ENCODE measurements at places on chromosomes 5 and 9.

DNA sequence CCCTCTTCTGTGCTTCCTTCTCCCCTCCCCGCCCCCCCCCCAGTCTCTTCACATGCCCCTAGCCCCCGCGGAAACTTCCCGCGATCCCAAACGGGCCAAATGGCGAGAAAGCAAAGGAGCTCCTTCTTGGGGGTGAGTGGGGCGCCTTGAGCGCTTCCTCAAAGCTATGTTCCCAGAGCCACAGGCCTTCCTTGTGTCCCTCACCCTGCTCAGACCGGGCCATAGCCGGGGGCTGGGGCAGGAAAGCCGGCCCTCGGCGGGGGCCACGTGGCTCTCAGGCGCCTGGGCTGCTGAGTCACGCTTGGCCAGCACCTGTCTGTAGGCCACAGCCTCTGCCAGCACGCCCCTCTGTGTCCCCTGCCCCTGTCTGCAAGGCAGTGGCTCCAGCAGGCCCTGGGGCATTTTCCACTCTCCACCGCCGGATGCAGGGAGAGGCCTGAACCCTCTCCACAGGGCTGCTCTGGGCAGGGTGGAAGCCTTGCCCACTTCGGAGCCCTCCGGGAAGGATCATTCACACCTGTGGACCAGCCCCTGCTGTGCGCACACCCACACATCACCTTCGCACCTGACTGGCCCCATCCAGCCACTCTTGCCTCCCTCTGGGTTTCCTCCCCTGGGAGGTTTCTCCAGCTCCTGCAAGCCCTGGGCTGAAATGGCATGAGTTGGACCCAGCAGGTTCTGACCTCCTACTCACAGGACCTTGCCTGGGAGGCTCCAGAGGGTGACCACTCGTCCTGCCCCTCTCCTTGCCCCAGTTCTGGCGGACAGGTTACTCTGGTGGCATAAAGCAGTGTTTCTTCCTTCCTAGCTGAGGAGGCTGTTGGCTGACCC, 1.2 kb upstream of the SQSTM1 start:
- DNase-seq = peak; percentile 53

DNA sequence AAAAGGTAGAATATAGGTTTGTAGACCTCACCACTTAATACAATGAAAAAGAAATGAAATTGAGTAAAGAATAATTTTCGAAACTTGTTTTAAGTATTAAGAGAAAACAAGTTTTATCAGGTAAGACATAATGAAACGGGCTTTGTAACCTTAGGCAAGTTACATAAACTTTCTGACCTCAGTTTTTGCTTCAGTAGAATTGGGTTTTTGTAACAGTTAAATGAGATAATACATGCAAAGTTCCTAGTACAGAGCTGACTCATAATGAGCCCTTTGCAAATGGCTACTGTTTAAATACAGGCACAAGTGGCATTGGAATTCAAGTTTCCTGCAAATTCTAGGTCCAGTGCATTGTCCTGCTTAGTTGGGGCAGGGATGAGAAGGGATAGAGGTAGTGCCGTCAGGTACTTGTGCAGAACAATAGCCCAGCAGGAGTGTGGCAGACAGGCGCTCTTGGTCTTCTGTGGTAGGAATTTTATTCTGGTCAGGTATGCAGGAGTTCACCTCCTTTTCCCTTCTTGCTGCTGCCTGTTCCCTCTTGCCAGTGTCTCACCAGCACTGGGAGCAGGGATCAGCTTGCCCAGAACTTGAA, 203.8 kb downstream of the PBX3 start:
- no peak for DNase-seq

DNA sequence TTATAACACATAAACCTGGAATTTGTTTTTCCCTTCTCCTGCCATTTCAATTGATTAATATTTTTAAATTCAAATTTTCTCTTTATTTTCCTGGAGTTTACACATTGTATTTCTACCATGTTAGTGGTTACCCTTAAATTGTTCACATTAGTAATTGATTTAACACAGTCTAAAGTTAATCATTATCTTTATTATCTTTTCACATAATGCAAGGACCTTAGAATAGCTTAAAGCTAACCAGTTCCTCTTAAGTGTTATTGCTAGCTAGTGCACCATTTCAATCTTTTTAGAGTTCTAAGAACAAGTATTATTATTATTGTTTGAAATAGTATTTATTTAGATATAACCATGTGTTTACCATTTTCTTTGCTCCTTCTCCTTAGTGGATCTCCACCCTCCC, 251.2 kb upstream of the FBXL7 start:
- DNase-seq = no peak

DNA sequence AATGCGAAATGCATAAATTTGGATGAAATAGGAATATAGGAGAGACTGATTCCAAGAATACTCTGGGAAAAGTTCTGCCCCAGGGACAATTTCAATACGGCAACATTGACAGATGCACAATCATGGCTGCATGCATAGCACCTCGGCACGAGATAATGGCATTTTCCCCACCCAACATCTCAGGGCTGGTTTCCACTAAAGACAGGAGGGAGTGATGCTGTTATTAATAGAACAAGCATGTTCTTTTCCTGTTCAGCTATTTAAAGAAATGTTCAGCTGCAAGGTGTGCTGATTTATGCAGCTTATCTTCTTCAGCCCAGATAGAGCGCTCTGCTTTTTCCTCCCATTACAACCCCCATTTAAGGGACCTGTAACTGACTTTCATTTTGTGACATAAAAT, 740.2 kb downstream of the TLR4 start:
- no peak for DNase-seq

DNA sequence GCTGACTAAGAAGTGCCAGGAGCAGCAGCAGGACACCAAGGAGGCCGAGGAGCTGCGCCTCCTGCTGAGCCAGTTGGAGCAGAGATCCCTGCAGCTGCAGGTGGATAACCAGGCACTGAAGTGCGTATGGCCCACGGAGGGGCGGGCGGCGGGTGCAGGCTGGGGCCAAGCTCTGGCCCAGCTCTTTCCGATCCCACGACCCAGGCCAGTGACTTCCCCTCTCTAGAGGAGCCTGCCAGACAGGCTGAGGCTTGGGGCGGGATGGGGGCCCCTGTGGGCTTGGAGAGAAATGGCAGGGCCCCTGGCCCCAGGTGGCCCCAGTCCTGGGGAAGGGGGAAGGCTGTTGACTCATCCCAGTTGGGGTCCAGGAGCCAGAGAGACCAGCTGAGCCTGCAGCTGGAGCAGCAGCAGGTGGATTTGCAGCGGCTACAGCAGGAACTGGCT, 3.6 kb downstream of the PTRH1 start:
- DNase-seq = no peak

DNA sequence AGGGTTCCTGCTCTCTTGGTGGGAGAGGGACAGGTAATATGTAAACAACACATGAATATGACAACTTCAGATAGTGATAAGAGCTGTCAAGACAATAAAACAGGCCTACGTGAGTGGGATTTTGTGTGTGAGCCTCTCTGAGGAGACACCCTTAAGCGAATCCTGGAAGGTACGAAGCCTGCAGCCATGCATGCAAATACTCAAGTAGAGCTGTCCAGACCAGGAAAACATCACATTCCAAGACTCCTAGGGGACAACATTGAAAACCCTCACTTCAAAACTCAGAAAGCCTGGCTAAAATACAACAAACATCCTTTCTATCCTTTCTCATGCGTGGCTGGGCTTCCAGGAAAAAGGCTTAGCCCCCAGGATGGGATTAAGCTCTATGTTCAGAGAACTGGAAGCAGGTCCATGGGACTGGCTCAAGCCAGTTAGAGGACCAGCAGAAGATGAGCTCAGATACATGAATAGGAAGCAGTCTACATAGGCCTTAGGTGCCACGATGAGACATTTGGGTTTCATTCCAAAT, 124.8 kb upstream of the IQGAP2 start:
- no peak for DNase-seq

- peak; percentile 12 for DNase-seq
These were observed 146.5 kb downstream of the AOPEP start for GRCh38 chr9:94872891-94873511.

DNA sequence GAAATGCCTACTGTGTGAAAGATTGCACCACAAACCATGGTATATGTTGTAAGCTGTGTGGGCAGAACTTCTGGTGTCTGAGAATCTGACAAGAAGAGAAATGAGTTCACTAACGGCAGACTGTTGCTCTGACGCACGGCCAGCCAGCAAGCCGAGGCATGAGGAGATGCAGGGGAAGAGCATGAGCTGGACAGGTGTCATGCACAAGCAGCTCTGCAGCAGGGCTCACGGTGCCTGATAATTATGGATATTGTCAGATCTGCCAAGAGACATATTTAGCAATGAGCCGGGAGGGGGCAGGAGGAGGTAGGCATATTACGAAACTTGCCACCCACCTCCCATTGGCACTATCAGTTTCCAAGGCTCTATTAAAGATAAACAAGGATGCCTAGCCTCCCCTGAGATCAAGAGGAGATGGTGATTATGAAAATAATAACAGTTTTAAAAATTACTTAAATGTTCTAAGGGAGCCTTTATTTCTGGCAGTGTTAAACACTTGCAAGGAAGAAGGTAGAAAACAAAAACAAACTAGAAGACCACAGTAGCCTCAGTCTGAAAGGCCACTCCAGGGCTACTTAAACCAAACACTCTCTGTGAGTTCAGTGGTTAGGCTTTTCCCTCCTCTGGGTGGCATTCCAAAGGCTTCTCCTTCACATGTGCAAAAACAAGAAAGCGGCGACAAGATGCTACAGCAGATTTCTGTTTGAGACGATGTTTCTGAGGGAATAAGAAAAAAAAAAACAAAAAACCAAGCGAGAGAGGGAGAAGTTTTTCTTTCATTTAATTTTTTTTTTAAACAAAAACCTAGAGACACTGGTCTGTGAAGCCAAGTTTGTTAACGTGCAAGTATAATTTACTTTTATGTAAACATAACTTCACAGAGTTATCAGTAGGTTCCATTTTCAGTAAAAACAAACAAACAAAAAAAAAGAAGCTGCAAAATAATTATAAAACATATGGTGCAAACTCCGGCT, 339.5 kb downstream of the BNC2 start:
- DNase-seq = no peak

DNA sequence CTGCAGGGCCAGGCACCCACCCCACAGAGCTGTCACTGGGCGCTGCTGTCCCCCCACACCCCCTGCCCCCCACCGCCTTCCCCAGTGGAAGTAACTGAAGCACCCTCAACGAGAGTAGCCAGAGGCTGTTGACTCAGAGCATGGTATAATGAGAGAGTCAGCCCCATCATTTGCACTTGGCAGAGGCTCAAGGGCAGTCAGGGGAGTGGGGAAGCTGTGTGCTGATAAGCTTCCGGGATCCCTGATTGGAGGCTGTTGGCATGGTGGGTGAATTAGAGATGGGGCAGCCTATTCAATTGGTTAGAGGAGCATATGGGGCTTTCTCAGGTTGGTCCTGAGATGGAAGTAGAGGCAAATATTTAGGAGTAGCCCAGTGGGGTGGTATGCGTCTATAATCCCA, 77.1 kb upstream of the GOLM1 start:
- no peak for DNase-seq

GRCh38 chr9:85425153-85425611, 316.6 kb downstream of the AGTPBP1 start:
- no peak for DNase-seq

DNA sequence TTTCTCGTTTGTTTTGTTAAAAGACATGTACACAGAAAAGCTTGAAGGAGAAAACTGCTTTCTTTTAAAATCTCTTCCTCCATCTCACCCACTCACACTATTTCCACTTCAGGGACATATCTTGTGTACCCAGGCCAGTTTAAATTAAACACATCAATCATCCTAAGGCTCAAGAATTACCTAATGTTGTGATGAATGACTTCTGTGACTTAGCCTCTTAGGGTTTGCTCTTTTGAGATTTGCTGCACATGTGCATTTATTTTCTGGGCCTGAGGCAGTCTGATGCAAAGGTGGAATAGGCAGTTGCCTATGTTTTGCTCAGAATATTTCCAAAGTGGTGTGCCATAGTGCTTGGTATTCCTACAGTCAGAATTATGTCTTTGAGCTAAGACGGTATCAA, 439.9 kb upstream of the CHD1 start:
- no peak for DNase-seq

DNA sequence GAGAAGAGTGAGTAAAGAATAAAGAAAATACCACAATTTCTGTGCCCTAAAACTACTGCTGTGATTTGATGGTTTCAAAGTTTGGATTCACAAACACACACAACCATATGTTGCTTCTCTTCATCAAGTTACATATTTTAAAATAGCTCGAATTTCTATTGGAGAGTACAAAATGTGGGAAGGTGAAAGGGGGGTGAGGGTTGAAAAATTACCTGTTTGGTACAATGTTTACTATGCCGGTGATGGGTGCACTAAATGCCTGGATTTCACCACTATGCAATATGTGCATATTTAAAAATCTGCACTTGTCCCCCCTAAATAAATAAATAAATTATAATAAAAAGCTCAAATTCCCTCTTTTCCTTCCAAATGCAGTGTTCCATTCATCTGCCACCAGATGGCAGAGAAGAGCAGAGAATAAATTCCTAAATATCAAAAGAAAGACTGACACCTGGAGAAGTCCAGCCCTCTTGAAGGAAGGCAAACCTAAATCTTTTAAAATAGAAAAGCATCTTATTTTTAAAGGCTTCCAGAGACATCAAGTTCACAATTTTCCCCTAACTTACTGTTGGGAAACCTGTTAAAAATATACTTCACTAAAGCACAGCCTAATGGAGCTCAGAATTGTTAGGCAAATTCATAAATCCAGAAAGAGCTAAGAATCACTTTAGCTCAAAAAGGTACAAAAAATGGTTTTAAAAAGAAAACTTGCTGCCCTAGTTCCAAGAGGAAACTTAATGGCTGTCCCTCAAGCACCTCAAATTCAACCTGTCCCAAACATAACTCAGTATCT, 24.8 kb upstream of the HNRNPA0 start:
- DNase-seq = peak; percentile 42

DNA sequence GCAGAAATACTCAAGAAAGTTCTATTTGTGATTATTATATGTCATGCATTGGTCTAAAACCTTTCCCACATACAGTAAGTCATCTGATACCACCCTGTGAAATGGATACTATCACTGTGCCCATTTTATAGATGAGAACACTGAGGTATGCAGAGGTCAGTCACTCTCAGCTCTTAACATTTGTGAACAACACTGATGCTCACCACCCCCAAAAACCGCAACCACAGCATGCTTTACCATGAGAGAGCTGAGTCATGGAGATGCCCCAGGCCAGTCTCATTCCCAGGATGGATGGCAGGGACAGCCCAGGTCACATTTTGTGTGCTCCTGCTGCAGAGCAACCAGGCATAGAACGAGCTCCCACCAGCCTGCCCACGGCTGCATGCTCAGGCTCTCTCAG, 53.5 kb upstream of the IRX1 start:
- DNase-seq = no peak
